Activated CD4-positive, CD25-positive, alpha-beta regulatory T cell (primary cell): ENCODE measurements at places on chromosomes 4 and X.

DNA sequence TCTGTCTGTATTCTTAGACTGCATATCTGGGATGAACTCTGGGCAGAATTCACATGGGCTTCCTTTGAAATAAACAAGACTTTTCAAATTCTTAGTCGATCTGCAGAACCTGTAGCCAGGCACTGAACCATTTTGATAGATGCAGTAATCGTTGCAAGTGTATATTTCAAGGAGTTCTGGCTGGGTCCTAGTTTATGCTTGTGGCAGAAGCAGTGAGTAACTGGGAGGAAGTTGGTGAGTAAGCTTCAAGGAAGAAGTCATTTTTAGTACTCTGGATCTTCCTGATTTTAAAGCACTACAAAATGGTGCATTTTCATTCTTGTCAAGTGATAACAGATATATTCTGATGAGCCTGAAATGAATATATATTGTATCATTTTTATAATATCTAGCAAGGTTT lies 9.5 kb downstream of the HPRT1 start:
- DNase-seq = no peak

DNA sequence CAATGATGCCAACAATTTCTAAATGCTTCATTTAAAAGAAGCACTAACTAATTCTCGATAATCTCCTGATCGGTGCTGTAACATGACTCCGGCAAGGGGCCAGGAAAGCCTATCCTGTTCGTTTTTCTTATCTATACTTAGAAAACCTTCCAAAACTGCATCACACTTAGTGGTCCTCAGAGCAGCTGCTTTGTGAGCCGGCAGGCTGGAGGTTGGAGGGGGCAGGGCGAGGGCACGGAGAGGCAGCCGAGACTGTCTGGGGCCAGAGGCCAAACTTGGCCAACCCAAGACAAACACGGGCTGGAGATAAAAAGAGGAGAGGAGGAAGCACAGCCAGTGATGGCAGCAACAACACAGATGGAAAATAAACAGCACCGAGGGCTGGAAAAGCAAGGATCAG lies 455.7 kb downstream of the BCOR start:
- DNase-seq = no peak

DNA sequence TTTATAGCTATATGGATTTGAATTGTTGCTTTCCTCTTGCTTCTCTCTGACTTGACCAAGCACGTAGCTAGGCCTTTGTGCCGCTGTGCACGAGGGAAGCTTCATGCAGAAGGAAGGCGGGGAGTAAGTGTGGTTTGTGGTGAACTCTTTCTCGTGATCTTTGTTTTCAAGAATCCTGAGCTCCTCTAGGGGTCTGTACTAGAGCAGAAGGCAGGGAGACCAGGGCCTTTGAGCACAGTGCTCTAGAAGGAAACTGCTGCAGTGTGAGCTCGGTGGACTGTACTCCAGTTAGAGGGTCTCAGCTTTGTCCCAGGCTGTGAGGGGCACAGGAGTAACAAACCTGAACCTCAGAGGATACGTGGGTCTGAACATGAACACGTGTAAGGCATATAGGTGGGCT lies 49.0 kb downstream of the AGA start:
- DNase-seq = no peak

GRCh38 chr4:53706422-53707032 lies 115.2 kb upstream of the LNX1 start:
- no peak for DNase-seq

DNA sequence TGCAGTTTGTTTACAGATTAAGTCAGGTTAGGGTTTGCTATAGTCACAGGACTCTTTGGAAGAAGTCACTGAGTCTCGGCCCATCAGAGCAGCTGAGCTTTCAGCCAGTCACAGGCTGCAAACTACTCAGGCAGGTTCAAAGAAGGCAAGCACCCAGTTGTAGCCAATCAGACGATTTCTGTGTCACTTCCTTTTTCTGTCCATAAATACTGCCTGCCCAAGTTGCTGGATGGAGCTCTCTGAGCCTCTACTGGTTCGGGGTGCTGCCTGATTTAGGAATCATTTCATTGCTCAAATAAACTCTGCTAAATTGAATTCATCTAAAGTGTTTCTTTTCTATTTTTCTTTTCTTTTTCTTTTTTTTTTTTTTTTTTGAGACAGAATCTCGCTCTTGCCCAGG lies 7.3 kb upstream of the SH3BP2 start:
- no peak for DNase-seq

- DNase-seq = no peak
Observed at GRCh38 chr4:7477695-7478094, 43.0 kb upstream of the PSAPL1 start.

DNA sequence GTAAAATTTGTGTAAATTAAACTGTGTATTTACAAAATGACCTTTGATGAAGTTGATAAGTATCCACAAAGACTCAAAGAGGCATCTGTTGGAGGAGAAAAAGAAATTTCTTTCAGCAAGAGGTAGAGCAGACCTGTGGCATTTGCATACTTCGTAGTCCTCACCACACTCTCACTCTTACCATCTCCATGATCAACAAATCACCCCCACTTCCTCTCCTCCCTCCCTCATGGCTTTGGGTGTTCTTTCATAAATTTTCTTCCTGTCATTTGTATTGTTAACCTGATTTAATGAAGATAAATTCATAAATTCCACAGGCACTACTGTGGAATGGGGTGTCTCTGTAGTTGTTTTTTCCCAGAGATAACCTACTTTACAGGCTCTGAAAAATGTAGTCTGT lies 366.5 kb downstream of the ZNF674 start:
- no peak for DNase-seq

GRCh38 chr4:26884486-26884988 lies 23.9 kb downstream of the STIM2 start:
- no peak for DNase-seq

DNA sequence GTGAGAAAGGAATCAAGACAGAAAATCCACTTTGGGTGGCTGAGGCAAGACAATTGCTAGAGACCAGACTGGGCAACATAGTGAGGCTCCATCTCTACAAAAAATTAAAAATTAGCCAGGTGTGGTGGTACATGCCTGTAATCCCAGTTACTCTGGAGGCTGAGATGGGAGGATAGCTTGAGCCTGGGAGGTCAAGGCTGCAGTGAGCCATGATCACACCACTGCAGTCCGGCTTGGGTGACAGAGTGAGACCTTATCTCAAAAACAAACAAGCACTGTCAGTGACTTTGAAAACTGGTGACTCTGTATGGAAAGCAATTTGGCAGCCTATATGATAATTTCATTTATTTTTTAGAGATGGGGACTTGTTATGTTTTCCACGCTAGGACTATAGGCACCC lies 2.3 kb upstream of the ELOVL6 start:
- DNase-seq = no peak

- DNase-seq = no peak
Observed at GRCh38 chrX:54807524-54808108, at the start of gene MAGED2. Gene MAGED2, plus strand, starts transcription at chrX:54807745. Its CDS starts 1,587 bp downstream, at chrX:54809332.

DNA sequence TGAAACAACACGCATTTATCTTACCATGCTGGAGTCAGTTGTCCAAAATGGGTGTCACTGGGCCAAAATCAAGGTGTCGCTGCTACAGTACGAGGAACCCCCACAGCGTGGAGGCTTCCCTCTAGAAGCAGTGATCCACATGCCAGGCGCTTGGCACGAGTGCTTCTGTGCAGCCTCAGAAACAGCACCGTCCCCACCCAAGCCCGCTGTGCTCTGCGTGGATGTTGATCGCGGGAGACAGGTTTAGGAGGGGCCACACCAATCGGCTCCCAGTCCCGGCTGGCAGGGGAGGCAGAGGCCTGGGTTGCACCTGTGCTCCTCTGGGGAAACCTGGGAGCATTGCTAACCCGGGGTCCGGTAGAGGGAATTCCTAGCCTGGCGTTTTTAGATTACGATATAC lies 165.5 kb upstream of the PSAPL1 start:
- no peak for DNase-seq

DNA sequence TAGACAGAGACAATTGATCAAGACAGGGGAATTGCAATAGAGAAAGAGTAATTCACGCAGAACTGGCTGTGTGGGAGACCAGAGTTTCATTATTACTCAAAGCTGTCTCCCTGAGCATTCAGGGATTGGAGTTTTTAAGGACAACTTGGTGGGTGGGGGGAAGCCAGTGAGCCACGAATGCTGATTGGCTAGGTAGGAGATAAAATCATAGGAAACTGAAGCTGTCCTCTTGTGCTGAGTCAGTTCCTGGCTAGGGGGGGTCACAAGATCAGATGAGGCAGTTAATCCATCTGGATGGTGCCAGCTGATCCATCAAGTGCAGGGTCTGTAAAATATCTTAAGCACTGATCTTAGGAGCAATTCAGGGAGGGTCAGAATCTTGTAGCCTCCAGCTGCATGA lies 358.6 kb downstream of the GPM6A start:
- no peak for DNase-seq

- DNase-seq = no peak
Observed at GRCh38 chr4:8762356-8762755, 109.3 kb downstream of the HMX1 start.

GRCh38 chr4:185730849-185731608 lies 81.0 kb downstream of the SORBS2 start:
- DNase-seq = no peak

- DNase-seq = no peak
Observed at GRCh38 chr4:13710246-13710885, 82.8 kb upstream of the BOD1L1 start.

GRCh38 chr4:26326791-26327190 lies 6.0 kb downstream of the RBPJ start:
- no peak for DNase-seq

GRCh38 chrX:133910539-133910938 lies 74.9 kb downstream of the GPC3 start:
- DNase-seq = no peak

GRCh38 chr4:1683261-1683735 lies 815 bp downstream of the FAM53A start:
- no peak for DNase-seq

GRCh38 chr4:128827296-128827695 lies 17.8 kb downstream of the JADE1 start:
- DNase-seq = no peak

- no peak for DNase-seq
Observed at GRCh38 chrX:3250966-3251365, 95.5 kb downstream of the MXRA5 start.

- DNase-seq = no peak
Observed at GRCh38 chr4:67885762-67886161, 2.0 kb upstream of the TMPRSS11D start.

DNA sequence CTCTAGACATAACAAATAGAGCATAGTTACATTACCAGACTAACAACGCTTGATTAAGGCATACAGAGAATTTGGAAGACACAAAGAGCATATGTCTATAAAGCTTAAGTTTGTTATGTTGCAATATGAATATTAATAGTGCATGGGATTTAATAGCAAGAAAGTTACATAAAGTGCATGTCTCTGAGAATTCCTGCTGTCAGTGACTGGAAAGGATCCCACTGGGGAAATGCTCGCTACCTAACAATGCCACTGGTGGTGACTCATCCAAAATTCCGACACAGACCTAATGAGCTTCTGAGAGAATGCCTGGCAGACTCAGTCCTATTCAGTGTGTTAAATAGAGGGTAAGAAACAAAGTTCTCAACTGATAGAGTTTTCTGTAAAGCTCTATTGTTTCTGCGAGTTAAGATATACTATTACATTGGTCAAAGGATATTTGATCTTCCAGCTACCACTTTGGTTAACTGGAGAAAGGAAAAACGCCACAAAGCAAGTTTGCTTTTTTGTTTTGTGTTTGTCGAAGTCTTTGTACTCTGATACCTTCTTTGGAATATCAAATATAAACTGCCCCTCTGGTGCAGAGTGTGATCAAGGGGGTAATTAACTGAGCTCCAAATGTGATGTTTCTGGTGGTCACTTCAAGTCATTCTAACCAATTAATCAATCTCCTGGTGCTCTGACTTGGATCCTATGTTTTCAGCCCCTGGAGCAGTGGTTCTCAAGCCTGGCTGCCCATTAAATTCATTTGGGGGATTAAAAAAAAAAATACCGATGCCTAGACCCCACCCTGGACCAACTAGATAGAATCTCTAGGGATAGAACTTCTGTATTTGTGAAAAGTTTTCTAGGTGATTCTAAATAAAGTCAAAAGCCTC lies 107.9 kb downstream of the PALLD start:
- DNase-seq = no peak

DNA sequence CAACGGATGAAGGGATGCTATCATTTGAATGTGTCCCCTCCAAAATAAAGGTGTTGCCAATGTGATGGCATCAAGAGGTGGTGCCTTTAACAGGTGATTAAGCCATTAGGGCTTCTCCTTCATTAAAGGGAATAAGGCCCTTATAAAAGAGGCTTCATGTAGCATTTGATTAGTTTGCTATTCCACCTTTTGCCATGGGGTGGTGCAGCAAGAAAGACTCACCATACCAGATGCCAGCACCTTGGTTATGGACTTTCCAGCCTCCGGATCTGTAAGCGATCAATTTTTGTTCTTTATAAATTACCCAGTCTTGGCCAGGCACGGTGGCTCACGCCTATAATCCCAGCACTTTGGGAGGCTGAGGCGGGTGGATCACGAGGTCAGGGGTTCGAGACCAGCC lies 7.9 kb upstream of the SLC25A43 start:
- no peak for DNase-seq

- DNase-seq = peak; percentile 2
Observed at GRCh38 chr4:167622481-167623240, 388.4 kb upstream of the SPOCK3 start.

DNA sequence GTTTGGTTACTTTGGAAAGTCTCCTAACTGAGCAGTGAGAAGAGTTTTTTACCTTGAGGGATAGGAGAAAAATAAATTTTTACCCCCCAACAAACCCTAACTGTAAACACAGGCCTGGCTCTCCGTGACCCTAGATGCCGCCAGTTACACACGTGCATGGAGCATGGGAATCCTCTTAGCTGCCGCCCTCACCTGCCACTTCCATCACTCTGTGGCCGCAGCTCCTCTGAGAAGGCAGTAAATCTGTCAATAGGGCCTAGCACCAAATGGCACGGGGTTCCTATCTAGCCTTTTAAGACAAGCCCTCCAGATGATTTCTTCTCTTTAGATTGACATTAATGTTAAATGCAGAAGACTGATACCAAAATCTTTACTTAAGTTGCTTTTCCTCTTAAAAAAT lies 330.3 kb upstream of the FAM241A start:
- no peak for DNase-seq

DNA sequence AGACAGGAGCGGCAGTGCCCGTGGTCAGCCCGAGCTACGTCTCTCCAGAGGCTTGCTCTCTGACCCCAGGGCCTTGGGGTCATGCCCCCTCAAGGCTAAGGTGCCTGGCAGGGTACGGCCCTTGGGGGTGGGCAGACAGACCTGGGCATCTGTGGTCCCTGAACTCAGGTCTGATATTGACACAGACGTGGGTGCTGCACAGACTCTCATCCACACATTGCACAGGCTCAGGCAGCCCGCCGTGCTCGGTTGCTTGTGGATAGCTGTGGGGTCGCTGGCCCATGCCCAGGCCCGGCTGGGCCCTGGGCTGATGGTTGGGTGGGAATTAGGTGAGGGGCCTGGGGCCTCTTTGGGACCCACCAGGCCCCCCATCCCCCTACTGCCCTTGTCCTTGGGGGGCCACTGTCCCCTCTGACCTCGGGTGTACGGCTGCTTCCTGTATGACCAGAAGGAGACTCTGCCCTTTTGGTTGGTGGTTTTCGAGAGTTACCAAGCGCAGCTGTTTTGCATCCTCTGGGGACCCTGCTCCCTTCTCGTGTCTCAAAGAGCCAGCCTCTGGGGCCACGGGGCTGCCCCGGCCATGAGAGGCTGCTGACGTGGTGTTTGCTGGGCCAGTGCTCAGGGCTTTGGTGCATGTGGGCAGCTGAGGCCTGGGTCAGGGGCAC lies 10.1 kb downstream of the FGFRL1 start:
- no peak for DNase-seq
